Activated CD8-positive, alpha-beta memory T cell treated with anti-CD3 and anti-CD28 coated beads for 1 hour (primary cell): ENCODE measurements at places on chromosomes 3 and 15.

DNA sequence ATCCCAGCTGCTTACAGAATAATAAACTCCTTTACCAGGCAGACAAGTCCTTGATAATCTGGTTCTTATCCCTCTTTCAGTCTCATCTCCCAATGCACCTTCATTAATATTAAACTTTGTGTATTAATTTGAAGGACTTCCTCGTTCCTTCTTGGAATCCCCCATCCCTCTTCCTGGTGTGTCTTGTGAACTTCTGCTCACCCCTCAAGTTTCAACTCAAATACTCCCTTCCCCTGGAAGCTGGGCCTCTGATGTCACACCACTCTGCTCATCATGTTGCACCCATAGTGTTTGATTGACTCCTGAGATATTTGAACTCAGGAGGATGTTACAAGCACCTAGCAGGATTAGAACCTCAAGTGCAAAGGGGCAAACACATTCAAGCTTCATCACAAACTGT, 3.3 kb upstream of the STT3B start:
- DNase-seq, result no peak

DNA sequence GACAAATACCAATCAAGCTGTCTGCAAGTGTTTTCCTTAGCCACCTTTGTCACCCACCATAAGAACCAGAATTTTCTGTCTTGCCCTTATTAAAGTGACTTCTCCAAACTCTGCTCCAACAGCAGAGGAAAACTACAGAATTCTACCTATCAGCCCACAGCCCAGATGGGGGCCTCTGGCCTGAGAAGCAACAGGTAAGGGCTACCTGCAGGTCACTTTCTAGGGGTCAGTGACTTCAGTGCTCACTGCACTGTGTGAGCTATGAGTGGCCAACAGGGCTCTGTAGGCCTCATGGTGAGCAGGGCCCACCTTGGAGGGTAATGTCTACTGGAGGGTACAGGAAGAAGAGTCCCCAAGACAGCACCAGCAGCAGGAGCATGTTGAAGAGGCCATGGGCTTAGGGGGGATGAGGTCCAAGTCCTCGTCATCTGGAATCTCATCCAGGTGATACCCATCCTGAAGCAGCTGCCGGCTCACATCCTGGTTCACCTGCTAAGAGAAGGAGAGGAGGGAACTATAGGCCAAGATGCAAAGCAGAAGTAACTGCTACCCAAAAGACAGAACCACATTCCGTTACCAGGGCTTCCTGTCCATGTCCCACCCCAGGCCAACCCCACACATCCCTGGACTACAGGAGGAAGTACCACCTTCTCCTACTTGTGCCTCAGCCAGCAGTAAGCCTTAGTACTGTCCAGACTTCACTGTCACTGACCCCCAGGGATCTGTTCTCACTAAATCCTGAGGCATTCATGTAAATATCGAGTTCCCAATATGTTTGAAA, 4.2 kb downstream of the FAM219B start:
- DNase-seq, result no peak

- no peak for DNase-seq
Measured at GRCh38 chr3:37852771-37853170, 8.9 kb upstream of the CTDSPL start.

- DNase-seq, result no peak
Measured at GRCh38 chr15:83919319-83919830, 265.5 kb downstream of the ADAMTSL3 start.

DNA sequence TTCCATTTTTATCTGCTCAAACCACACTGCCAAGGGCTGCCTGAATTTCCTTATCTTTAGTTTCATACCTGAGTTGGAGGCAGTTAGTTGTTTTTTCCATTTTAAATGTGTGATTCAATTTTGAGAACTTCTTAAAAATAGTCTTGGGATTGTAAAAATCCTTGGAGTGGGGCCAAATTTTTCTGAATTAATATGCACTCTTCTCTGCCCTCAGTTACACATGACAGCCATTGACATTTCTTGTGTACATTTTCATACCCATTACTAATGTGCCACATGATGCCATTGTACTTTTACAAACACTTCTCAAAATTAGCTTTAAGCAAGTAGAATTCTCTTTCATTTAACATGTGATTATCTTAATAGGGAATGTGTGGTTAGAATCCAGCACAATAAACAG, 141.7 kb downstream of the C3orf38 start:
- no peak for DNase-seq

GRCh38 chr3:149894205-149894604, 76.5 kb downstream of the PFN2 start:
- DNase-seq, result no peak

- DNase-seq, result no peak
Measured at GRCh38 chr3:62210011-62210410, 163.3 kb downstream of the FEZF2 start.

DNA sequence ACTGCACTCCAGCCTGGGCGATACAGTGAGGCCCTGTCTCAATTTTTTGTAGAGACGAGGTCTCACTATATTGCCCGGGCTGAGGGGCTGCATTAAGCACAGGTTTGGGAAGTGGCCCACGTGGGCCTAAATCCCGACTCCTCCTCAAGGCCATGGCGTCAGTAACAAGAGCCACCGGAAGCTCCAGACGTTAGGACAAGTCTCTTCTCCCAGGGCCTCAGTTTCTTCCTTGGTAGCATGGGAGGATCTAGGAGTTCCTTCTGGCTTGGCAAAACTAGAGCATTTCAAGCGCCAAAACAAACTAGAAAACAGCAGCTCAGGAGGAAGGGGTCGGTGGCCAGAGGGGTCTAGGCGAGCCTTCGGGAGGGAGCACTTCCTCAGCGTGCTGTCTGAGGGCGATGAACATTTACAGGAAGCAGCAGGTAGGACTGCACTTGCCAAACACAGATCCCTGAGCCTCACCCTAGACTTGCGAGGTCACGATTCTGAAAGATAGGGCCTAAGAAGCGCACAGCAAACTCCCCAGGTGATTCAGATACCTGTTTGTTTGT, 536 bp downstream of the SNAPC5 start:
- DNase-seq, result no peak

DNA sequence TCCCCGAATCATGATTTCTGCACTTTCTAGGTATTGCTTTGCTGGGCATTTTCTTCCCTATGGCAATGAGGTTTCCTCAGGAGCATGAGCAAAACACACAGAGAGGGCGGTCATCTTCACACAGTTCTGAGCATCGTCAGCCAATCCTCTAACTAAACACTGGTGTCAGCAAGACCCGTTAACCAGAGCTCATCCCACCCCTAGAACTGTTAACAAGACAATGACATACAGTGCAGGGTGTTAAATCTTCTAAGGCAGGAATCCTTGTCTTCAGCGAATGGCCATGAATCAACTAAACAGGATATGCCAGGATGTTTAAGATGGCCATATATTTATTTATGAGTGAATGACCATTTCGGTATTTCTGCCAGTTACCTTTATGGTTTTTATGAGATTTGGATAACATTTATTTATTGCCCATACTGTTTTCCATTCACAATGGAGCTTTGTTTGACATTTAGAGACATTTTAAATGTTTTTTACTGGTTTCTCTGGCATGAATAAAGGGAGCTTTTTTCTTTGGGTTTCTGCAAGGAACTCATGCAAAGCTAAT, 411.5 kb upstream of the PROK2 start:
- DNase-seq, result no peak

DNA sequence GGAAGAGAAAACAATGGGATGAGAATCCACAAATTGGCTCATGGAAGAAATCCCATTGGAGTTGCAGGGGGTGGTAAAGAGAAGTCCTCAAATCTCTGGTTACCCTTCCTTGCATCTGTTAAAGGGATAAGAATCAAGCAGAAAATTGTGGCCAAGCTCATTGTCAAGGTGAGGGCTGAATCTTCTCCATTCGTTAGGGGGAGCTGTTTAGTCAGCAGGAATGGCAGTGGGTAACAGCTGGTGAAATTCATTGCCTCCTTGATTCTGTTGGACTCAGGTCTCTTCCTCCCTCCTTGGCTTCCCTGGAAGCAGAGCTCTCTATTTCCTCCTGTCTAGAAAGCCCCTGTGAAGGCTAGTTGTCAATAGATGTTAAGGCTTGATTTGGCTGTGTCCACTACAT, 343.1 kb upstream of the SEMA6D start:
- no peak for DNase-seq

DNA sequence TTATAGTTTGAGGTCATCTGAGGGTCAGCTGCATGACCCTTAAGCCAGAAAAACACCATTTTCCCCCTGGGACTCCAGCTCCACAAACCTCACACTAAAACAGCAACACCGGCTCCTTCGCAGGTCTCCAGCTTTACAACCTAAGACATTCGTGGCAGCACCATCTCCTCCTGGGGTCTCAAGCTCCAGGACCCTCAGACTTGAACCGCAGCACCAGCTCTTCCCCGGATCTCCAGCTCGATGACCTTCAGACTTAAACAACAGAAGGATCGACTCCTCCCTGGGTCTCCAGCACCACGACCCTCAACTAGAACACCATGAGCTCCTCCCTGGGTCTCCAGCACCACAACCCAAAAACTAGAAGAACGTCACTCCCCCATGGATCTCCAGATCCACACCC, 233.7 kb upstream of the CNTN6 start:
- no peak for DNase-seq

DNA sequence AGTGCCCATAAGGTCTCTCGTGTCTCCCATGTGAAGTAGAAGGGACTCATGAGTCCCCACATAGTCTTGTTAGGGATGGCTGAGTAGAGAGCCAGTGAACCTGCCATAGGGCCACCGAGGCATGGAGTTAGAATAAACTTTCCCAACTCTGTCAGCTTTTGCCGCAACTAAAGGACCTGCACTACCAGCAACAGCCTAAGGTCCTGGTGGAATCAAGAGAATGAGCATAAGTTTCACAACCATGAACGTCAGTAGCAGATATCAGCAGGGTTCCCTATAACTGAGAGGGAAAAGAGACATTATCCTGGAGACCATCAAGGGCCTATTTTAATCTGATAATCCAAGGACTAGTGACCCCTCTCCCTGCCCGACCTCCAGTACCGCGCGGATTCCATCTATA, 60.3 kb upstream of the FNDC3B start:
- DNase-seq, result no peak

GRCh38 chr15:60551781-60552161, 72.8 kb upstream of the ICE2 start:
- DNase-seq, result no peak

- DNase-seq, result no peak
Measured at GRCh38 chr3:130904491-130904890, 10.6 kb downstream of the ATP2C1 start.

- DNase-seq, result no peak
Measured at GRCh38 chr15:74233851-74234597, 2.1 kb upstream of the CCDC33 start.

DNA sequence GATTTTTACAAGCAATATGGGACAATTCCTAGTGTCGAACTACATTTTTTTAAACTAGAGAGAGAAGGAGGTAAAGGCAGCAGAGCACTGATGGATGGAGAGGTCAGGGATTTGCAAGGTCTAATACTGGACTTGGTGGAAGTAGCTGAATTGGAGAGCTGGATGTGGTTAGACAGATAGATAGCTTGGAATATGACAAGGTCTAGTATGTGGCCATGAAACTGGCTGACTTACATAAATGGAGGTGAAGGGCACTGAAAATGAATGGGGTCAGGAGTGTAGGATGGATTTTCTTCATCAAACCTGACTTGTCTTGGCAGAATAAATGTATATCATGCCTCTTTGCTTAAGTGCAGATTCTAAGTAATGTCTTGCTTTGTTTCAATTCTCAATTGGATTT, 10.1 kb upstream of the RTP4 start:
- no peak for DNase-seq

- no peak for DNase-seq
Measured at GRCh38 chr15:50128266-50128665, 9.2 kb upstream of the ATP8B4 start.

DNA sequence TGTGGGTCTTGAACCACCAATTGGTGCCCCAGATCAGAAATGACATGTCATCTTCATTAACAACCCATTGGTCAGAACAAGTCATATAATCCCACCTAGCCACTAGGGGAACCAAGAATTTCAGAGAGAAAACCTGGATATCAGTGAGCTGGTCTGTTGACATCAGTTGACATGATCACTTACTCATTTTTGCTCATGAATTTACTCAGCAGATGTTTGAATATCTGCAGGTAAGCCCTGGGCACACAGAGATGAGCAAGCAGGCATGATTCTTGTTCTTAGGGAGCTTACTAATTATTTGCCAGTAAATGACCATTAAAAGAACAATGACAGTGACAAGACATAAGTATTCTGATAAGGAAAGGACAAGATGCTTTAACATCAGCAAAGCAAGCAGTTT, 64.3 kb upstream of the PLCL2 start:
- DNase-seq, result no peak

DNA sequence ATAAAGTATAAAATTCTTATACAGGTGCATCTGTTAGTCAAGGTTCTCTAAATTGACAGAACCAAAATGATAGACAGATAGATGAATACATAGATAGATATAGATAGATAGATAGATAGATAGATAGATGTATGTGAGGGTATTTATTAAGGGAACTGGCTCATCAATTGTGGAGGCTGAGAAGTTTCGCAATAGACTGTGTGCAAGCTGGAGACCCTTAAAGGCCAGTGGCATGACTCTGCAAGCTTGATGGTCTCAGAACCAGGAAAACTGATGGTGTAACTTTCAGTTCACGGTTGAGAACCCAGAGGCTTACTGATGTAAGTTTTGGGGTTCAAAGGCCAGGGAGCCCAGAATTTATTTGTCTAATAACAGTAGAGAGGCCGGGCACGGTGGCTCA, 1123.7 kb upstream of the CADM2 start:
- no peak for DNase-seq

DNA sequence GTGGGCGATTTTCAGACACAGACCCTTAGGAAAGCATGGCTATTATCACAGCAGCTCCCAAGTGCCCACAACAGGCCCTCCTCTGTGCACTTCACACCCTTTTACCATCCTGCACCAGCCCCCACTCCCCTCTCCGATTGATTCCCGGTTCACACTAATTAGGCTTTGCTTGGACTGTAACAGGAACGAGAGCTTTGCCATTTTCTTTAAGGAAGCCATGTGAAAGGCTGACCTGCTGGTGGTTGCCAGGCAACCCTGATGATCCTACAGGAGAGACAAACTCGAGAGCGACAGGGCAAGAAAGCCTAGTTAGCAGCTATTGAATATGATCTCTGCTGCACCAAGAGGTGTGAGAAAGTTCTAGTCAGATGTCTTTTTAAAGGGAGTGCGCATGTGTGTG, 28.2 kb upstream of the DET1 start:
- no peak for DNase-seq
